ENCODE measurements at places on chromosomes 16 and 17.
A peak's percentile ranks its signal among the peaks of the same experiment; 100 is the strongest.

DNA sequence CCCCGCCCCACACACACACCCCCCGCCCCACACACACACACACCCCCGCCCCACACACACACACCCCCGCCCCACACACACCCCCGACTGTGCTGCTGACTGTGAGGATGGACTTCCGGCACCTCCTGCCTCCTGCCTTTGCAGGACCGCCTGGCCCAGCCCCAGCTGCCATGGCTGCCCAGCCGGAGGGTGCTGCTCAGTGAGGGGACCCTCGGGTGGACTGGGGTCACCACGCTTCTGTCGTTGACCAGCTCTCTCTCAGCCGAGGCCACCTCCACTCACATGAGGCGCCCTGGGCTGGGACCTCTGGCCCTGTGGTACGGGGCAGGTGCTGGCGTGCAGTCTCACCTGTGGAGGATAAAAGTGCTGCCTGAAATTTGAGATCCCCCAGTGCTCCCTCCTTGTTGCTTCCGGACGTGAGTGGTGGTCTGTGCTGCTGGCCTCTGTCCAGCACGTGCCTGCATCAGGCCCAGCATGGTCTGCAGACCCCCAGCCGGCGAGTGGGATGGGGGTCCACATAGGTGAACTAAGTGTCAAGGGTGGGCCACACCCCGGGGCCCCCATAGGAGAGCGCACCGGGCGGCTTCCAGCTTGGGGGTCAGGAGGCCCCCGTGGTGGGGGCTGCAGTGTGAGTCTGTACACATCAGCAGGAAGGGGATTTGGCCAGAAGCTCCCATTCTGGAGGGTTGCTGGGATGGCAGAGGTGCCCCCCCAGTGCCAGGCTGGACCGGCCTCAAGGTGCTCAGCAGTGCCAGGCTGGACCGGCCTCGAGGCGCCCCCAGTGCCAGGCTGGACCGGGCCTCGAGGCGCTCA is 11.2 kb downstream of the METRNL start:
- no peak for DNase-seq

DNA sequence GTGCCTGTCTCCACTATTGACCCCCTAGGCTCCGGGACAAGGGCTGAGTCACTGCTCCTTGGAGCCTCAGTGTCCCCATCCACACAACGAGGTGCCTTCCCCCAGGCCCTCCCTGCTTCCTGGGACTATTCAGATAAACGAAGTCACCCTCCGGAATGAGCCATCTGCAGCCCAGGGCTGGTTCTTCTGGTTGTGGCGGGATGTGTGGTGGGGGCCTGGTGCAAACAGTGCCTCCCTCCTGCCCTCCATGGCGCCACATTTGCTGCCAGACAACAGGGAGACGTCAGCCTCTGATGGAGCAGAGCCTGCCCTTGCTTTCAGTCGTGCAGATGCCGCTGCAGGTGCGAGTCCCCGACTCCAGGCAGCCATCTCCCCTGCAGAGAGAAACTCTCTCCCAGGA is 5.1 kb upstream of the KRT16 start:
- DNase-seq, result no peak

GRCh38 chr17:72832306-72832705 is 260.2 kb downstream of the SLC39A11 start:
- no peak for DNase-seq

DNA sequence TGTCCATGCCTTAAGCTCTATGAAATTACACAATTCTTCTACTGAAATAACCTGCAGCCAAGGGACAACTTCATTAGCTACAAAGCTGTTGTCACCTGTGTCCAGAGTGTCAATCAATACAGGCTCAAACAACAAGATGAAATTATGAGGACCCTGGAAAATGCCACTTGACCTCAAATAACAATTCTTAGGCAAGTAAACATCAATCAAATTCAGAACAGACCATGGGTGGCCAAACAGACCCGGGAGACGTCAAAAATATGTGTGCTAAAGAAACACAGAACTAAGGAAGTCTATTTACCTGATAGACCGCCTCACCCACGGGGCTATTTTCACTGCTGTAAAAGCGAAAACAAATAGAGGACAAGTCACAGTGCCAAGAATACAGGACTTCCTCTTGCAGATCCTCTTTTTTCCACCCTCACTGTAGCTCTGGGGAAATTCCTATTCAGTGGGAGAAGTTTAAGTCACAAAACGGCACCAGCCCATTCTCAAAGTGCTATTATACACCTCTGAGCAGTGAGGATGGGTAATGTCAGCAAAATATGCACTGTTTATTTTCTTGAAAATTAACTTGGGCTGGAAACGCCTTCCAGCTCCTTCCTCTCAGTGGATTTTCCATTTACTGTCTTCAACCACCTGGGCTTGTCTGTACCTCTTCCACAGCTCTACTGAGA is 2.7 kb downstream of the LITAF start:
- peak; percentile 51 for DNase-seq

GRCh38 chr16:85480727-85481101 is 132.4 kb upstream of the GSE1 start:
- DNase-seq, result no peak
